CD8-positive, alpha-beta memory T cell (primary cell): ENCODE measurements at places on chromosomes 5 and 9. TPM values are rescaled to one million over a fixed set of nuclear protein-coding genes. Genes with fewer than 3 reads are reported as not detected.

The PCDHA1 gene
- total RNA-seq = not detected

DNA sequence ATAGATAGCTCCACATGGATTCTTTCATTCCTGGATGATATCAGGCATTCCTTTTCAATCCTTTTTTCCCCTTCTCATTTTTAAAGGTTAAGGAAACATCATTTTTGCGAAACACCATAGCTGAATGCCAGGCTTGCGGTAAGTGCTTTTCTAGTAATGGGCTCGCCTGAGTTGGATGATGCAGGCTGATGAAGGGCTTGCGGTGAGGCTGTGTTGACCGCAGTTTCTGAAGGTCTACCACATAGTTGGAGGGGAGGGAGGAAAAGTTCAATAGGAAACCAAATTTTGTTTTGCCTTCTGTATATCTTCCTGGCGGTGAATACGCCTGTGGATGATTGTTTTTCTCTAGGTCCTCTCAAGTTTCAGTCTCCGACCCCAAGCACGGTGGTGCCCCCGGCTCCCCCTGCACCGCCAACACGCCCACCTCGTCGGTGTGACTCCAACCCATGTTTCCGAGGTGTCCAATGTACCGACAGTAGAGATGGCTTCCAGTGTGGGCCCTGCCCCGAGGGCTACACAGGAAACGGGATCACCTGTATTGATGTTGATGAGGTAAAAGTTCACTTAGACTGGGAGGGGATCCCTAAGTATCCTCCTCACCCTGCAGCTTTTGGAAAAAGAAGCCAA is 24.3 kb downstream of the THBS4 start:
- DNase-seq = no peak

DNA sequence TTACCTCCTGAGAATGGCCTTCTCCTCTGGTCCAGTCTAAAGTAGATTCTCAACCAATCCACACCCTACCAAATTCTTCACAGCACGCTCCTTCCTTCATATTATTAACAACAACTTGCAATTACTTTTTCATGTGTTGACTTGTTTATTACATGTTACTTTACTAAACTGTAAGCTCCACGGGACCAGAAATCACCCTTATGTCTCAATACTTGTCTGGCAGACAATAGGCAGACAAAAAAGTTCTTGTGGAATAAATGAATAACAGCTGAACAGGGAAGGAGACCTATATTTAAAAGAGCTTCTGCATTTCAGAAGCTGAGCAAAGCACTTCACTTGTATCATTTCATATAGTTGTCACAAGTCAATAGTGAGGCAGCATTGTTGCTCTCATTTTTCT is 5.7 kb upstream of the WWC1 start:
- DNase-seq = no peak

The HSPB3 gene
- not detected for total RNA-seq

GRCh38 chr5:173624282-173624681 is 7.8 kb upstream of the BOD1 start:
- no peak for DNase-seq

DNA sequence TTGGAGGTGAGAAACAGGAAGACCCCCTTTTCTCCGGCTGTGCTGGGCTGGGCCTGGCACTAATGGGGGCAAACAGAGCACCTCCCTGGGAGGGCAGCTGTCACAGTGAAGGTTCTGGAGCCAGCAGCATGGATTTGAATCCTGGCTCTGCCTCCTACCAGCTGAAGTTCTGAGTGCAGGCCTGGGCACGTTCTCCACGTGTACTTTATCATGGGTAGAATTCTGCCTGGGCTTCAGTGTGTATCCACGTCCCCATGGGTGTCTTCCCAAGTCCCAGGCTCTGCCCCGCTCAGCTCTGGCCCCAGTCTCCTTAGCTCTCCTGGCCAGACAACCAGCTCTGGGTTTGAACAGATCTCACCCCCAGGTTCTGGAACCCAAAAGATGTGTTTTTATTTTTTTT is 223.2 kb downstream of the PBX3 start:
- DNase-seq = no peak

DNA sequence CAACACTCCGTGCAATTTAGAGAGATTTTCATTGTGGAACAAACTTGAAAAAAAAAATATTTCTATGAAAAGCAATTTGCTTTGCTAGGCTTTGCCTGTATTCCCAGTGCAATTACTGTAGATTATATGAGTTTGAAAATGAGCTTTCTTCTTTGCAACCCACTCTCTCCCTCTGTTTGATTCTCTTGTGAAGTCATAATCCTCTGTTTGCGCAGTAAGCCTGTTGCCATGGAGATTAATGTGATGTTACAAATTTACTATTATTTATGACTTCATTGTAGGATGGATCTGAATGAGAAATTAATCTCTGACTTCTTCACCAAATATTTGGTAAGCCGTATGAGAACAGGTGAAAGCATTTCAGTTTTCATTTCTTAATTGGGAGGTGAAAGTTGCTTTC is 320.3 kb downstream of the SPATA31D1 start:
- no peak for DNase-seq

DNA sequence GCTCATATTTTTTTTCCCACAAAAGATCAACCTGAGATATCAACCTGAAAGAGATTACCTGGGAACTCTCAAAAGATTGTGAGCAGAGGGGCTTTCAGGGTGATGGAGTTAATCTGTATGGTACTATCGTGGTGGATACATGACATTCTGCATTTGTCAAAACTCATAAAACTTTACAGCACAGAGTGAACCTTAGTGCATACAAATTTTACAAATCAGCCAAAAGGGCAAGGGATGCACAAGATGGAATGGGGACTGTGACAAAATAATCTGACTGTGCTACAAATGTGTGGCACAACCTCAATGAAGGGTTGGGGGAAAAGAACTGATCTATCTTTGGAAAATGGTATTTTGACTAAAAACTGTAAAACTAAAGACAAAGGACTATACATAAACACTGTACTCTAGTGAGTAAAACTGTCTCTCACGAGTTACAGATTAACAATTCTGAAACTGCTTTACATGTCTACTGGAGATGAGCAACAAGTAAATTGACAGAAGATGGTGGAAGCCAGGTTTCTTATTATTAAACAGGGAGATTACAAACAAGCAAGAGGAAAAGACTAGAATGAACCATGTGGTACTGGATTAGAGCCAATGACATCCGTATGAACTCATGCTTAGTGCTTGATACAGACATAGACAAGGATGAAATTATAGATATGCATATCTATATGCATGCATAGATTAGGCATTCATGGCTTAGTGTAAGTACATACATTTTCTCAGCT is 24.8 kb upstream of the RLN1 start:
- DNase-seq = no peak

GRCh38 chr5:156841737-156842136 is 8.4 kb upstream of the PPP1R2B start:
- DNase-seq = no peak

DNA sequence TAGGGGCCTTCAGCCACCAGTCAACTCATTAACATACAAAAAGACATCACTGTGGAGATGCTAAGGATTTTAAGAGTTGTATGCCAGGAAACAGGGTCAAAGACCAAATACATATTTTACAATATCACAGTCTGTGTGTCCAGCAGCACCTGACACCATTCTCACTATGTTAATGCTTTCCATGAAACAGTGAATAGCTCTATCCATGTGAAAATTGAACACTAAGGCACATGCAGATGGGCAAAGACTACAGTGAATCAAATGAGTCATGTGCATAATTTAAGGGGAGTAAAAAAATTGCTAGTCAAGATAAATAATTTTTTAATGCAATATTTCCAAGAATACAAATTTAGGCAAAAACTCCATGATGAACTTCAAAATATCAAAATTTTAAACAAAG is 7.6 kb upstream of the SPATA31E1 start:
- DNase-seq = no peak

DNA sequence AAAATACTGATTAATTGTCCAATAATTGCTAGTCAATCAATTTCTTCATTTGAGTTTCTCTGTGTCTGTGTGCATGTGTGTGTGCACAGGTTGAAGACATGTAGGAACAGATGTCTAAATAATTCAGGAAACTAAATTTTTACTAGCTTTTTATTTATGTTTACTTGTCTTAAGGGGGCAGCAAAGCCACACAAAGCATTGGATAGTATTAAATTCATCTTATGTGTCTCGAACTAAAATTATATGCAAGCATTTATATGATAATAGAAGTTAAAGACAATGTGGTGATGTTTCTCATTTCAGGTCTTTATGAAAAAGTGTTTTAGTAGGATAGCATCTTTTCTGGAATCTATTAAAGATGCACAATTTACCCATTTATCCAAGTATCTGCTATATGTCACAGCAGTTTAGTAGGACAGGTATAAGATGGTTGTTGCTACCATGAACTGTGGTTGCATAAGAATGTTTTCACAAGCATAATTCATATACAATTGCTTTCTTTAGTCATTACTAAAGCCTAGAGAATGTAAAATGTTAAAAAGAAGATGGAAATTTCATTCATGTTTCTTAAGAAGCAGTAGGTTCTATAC is 784.6 kb upstream of the NUDT12 start:
- no peak for DNase-seq

The CDKN2A gene
- 3.9 TPM for total RNA-seq

DNA sequence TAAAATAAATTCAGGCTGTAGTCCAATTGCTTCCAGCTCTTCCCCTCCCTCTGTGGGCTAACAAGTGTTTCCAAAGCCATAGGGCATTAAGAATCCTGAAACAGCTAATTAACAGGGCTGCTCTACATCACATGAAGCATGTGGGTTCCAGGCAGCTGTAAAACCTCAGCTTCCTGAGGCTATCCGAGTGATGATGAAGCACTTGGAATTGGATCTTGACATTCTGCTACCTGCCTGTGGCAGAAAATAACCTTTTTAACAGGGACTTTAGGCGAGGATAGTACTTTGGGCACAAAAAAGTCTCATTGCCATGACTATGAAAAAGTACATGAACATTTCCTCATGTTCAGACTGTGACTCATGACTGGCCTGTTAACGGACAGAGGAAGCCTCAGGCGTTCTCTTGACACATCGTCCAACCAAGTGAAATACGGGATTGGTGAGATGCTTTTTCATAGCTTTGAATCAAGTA is 107.2 kb downstream of the PDE4D start:
- DNase-seq = no peak

DNA sequence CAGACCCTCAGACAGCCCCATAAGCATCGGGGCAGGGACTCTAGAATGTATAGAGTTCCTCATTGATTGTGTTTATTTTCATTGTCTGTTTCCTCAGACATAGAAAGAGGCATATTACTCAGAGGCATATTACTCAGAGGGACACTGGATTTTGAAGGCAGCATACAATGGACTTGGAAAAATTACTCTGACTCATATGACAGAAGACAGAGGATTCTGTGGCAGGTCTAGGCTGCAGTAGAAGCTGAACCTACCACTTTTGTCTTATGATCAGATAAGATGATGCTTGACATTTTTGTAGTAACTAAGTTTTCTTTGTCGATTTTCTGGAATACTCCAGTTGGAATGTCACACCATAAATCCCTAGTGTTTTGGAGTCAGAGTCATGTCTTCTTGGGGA is 105.2 kb downstream of the ST8SIA4 start:
- no peak for DNase-seq

GRCh38 chr9:120714846-120715388 is 647 bp upstream of the MEGF9 start:
- no peak for DNase-seq

GRCh38 chr5:65120371-65120967 is 351.7 kb downstream of the CWC27 start:
- no peak for DNase-seq

DNA sequence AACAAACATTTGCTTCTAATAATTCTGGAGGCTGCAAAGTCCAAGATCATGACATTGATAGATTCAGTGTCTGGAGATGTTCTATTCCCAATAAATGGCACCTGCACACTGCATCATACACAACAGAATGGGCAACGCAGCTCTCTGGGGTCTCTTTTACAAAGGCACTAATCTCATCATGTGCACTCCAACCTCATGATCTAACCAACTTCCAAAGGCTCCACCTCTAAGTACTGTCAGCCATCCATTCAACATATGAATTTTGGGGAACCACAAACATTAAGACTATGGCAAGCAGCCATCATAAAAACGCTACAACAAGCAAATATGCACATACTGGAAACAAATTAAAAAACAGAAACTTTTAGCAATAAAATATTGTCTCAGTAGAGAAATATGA is 121.1 kb downstream of the CYLC2 start:
- no peak for DNase-seq

DNA sequence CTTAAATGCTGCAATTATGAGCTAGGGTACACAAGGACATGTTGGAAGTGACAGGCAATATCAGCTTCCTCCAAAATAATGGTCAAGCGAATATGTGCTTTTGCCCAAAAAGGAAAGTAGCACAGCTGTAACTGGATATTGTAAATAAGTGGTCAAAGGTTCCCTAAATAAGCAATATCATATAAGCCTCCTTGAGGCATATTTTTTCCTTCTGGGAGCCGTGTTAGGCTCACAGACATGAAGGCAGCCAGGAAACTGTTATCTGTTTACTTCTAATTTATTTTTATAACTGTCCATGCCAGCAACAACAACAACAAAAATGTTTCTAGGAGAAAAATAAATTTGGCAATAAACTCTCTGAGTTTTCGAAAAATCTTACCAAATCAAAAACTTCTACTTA is 648.3 kb downstream of the PDE4D start:
- DNase-seq = no peak

The CNTNAP3B gene
- not detected for total RNA-seq

DNA sequence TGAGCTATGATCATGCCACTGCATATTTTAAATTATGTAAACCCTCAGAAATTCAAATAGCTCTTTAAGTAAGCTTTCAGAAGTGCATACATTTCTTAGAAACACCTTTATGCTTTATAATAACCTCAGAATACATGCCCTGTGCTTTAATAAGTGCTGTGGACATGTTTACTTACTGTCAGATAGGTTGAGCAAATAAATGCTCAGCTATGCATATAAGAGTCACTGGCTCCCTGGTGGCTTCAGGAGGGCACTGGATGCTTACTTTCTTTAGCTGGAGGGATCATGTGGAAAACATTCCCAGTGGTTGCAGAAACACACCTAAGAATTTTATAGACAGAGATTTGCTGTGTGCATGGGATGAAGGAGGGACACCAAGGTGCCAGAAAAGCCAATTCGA is 74.4 kb downstream of the PDE6A start:
- DNase-seq = no peak

The FGF1 gene
- total RNA-seq = not detected

The SLC4A9 gene
- not detected for total RNA-seq
